ENCODE measurements at places on chromosomes 2 and 18.

GRCh38 chr2:111936881-111937280, 38.5 kb downstream of the MERTK start:
- DNase-seq = no peak

GRCh38 chr2:156513219-156513618, 77.0 kb downstream of the GPD2 start:
- DNase-seq = no peak

GRCh38 chr18:5295231-5295920, at the start of gene ZBTB14:
ZBTB14 (minus strand) TSS chr18:5295726; CDS start chr18:5293246, 2,480 bp downstream.
- peak; percentile 61 for DNase-seq

GRCh38 chr2:237198164-237198855, 112.6 kb downstream of the COPS8 start:
- DNase-seq = no peak

- DNase-seq = no peak
Observed at GRCh38 chr2:46294176-46294836, 2.9 kb upstream of the EPAS1 start.

DNA sequence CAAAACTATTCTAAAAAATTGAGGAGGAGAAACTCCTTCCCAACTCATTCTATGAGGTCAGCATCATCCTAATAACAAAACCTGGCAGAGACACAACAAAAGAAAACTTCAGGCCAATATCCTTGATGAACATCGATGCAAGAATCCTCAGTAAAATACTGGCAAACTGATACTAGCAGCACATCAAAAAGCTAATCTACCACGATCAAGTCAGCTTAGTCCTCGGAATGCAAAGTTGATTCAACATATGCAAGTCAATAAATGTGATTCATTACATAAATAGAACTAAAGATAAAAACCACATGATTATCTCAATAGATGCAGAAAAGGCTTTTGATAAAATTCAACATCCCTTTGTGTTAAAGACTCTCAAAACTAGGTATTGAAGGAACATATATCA, 63.1 kb downstream of the EHBP1 start:
- no peak for DNase-seq

GRCh38 chr2:190746971-190747761, 98.3 kb downstream of the NAB1 start:
- no peak for DNase-seq

DNA sequence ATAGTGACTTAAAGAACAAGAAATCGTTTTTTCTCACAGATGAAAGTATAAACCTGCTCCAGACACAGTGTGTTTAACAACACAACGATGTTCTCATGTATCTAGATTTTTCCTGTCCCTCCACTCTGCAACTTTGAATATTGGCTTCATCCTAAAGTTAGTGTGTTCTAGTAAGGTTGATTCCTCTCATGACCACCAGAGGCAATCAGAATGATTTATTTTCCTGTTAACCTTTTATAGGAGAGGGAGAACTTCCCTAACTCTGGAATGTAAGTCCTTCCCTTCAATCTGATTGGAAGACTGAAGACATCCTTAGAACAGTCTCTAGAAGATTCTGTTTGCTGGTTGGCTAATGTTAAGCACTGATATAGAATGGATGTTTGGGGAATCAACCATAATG, 41.0 kb upstream of the TAF4B start:
- no peak for DNase-seq

DNA sequence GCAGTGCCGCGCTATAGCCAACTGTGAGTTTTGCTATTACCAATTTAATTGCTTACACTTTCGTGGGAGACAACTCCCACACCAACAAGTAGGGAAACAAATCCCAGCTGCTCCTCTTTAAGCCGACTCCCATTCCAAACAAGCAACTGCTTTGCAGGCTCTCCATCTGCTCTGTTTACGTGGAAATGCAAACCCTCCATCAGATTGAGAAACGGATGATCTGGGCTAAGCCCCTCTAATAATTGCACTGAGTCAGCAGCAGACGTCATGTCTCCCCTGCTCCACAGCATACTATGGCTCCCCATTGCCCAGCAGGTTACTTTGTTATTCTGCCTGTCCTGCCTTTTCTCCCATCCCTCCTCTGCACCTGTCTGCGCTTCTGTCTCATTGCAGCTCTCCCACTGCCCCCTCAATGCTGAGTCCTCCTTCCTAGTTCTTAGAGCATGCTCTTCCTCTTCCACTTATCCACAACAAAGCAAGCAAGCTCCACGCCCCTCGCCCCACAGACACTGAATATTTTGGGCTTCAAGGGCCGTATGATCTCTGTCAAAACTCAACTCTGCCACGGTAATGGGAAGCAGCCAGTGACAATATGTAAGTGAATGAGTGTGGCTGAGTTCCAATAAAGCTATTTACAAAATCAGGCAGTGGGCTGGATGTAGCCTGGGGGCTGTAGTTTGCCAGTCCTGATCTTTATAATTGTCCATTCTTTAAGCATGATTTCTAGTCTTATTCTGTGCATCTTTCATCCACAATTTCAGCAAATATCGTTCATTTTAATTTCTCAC, 39.5 kb upstream of the ARL4C start:
- no peak for DNase-seq

DNA sequence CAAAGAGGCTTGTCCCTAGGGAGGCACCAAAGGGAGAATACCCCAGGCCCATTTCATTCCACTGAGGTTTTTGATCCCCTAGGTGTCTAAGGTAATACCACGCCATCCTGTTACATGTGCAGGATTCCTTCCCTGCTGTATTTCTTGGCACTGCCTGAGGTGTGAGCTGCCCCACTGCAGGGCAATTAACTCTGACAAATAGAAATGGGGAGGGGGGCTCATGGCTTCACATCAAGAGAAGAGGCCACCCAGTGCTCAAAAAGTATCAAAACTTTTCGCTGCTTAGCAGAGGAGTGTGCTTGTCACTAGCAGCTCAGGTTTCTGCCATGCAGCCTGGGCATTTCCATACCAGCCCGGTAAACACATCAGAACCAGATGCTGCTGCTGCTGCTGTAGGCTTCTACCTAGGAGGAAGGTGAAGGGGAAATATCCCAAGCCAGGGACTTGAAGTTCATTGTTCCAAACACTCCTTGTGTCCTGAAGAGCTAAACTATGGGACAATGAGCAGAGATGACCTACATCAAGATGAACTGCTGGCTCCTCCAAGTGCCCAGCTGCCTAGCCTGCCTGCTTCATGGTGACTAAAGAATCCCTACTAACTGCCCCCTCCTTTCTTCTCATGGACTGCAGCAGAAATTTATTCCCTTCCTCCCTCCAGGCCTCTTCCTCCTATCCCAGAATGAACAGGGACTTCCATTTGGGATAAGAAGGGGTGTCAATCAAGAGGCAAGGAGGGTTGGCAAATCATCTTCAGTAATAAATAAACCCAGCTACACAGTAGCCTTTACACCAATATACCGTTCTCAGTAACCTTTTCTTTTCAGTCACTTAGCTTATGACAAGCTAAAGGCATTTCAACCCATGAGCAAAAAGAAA, 16.4 kb downstream of the POU3F3 start:
- no peak for DNase-seq

- DNase-seq = no peak
Observed at GRCh38 chr2:170243118-170243837, 65.3 kb downstream of the MYO3B start.

DNA sequence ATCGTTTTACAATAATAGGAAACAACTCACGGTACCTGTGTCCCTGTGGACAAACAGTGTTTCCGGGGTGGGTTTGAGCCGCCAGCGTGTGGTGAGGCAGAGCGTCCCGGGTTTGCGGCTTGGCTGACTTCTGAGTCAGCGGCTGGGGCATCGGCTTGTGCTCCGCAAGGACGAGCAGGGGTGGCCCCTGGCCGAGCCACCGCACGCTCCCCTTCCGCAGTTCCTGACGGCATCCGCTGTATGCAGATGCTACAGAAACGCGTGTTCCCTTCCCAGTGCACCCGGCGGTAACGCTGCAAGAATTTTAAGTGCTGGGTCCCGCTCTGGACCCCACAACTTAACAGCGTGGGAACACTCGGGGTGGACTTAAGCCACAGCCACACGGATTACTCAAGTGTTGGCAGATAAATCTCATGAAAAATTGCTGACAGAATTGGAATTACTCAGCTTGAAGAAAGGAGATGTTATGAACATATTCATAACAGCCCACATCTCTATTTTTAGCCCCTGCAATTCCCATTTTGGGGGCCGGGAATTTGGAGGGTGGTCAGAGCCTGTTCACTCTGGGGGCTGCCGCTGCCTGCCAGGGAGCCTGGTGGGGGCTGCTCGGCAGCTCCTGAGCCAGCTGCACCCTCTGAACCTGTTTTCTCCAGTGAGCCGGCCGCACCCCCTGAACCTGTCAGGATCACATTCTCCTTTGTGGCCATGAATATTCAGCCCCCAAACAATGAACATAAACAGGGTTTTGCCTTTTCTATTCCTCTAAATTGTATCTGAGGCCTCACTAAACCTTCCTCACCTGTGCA, 12.6 kb upstream of the KCNG2 start:
- DNase-seq = no peak

DNA sequence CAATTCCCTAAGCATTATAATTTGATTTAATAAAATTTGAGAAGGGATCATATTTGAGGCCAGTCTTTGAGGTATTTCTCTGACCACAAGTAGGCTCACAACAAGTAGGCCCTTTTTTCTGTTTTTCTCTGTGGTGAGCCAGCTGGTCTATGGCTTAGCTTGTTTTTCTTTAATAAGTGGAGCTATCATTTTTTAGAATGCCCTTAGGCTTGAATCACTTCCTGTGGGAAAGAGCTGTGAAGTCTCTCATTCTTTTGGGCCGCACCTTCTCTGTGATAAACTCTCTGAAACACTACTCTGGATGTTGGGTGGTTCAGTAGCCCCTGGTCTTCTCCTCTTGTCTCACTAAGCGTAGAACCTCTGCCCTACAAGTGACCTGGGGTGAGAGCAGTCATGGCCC, 235.9 kb downstream of the SUCLG1 start:
- DNase-seq = no peak

DNA sequence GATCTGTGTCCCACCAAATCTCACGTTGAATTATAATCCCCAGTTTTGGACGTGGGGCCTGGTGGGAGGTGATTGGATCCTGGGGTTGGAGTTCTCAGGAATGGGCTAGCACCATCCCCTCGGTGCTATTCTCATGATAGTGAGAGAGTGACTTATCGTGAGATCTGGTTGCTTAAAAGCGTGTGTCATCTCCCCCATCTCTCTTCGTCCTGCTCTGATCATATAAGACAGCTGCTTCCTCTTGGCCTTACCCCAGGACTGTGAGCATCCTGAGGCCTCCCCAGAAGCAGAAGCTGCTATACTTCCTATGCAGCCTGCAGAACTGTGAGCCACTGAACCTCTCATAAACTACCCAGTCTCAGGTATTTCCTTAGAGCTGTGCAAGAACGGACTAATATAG, 163.7 kb upstream of the NDUFV2 start:
- no peak for DNase-seq
